ENCODE measurements at places on chromosomes 5 and 9.

DNA sequence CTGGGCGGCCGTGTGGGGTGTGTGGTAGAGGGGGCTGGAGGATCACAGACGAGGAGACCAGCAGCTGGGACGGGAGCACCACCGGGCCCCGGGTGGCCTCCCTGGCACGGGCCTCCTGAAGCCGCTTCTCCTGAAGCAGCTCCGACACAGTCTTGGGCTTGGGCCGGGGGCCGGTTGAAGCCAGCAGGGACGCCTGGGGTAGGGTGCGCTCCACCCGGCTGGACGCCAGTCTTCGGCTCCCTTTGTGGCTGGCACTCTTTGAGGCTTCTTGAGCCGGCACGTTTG is 5.5 kb upstream of the CARD9 start:
- no peak for DNase-seq

DNA sequence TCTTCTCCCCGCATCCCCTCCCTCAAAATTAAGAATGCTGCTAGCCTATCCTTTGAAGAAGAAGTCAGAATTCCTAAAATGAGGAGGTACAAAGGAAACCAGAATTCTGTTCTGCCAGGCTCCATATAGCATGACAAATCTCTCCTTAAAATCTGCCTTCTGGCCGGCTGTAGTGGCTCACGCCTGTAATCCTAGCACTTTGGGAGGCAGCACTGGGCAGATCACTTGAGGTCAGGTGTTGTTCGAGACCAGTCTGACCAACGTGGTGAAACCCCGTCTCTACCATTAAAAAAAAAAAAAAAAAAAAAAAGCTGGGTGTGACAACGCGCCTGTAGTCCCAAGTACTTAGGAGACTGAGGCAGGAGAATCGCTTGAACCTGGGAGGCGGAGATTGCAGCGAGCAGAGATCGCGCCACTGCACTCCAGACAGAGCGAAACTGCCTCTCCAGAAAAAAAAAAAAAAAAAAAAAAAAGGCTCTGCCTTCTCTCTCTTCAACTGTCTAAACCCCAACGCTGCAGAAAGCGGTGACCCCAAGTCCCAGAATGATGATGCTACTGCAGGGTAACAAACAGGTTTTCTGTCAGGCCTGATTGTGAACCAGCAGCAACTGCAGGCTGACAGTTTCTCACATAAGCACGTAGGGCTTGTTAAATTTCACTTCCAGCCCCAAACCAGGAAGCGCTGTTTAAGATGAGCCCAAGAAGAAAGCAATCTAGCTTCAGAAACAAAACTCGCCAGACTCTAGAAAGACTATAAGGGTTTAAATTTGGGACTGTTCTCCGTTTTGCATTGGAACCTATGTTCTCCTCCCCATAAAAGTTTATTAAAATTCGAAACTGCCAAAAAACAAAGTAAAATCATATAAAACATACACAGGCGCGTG is 963 bp upstream of the CAST start:
- DNase-seq, result no peak

DNA sequence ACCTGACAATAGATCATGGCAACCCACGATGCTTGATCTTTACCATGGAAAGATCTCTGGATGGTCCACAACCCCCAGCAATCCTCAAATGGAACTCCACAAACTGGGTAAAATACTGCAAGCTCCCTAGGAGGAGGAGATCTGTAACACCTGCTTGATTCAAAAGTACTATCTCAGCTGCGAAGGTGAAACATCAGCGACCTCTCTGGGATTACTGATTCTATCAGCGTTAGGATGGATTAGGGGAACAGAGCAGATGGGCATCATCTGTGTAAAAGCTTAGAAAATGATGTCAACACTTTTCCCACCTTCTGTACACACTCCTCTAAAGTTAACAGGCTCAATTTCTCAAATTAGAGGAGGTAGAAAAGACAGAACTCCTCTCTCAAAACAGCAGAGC is 31.5 kb upstream of the TRPC7 start:
- DNase-seq, result no peak

GRCh38 chr9:36037549-36038122 is 923 bp downstream of the RECK start:
- no peak for DNase-seq

GRCh38 chr5:131210151-131210510 is 39.4 kb downstream of the LYRM7 start:
- no peak for DNase-seq

GRCh38 chr5:72151169-72151568 is 43.9 kb downstream of the MAP1B start:
- no peak for DNase-seq

DNA sequence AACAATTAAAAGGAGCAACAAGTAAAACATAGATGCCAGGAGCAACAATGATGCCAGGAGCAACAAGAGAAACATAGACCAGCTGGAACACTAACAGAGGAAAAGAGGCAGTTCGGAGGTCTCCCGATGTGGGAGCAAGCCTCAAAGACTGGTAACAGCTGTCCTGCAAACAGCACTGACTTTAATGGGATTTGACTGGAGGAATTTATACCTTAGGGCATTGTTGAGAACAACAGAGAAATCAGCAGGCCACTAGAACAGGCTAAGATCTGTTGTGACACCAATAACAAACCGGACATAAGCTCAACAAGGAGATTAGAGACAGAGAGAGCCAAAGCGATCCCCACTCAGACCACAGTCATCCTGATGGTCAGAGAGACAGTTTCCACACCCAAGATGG is 11.8 kb upstream of the SYK start:
- DNase-seq, result no peak

DNA sequence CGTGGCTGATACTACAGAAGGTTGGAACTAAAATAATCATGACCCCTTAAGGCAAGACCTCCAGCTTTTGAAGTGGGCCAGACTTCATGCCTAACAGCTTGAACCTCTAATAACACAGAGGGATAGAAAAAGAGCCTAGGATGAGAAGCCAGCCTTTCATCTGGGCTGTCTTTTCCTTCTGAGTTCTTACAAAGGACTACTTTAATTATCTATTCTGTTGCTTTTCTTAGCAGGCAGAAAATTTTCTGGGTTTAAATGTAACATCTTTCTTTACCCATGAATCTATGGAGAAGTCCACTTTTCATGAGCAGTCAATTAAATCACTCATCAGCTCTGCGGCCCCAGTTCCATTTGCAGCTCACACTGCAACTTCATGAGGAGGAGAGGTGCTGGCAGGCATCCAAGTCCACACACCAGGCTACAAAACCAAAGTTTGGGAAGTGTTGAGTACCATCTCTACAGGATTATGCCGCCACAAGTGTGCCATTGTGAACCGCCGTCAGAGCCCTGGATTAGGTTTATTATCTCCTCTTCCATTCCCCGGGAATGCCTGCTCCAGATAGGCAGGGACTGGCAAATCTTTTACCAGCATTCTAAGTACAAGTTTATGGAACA is 192.0 kb downstream of the TLE4 start:
- DNase-seq, result no peak

- DNase-seq, result no peak
These were observed 36.8 kb downstream of the PTGES start for GRCh38 chr9:129716091-129716490.

DNA sequence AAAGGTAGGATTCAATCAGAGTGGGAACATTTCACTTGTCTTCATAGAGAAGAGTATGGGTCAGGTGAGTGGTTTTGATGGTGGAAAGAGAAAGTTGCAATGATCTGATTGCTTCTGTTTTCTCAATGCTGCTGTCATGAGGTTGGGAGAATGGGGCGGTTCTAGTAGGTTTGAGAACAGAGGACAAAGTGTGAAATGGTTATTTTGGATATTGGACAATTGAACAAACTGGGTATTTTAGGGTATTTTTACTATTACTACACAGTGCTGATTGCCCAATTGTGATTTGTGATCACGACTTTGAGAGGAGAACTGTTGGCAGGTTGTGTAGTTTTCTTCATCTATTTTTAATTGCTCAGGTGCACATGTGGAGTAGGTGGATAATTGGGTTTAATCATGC is 60.2 kb downstream of the COMMD10 start:
- no peak for DNase-seq

DNA sequence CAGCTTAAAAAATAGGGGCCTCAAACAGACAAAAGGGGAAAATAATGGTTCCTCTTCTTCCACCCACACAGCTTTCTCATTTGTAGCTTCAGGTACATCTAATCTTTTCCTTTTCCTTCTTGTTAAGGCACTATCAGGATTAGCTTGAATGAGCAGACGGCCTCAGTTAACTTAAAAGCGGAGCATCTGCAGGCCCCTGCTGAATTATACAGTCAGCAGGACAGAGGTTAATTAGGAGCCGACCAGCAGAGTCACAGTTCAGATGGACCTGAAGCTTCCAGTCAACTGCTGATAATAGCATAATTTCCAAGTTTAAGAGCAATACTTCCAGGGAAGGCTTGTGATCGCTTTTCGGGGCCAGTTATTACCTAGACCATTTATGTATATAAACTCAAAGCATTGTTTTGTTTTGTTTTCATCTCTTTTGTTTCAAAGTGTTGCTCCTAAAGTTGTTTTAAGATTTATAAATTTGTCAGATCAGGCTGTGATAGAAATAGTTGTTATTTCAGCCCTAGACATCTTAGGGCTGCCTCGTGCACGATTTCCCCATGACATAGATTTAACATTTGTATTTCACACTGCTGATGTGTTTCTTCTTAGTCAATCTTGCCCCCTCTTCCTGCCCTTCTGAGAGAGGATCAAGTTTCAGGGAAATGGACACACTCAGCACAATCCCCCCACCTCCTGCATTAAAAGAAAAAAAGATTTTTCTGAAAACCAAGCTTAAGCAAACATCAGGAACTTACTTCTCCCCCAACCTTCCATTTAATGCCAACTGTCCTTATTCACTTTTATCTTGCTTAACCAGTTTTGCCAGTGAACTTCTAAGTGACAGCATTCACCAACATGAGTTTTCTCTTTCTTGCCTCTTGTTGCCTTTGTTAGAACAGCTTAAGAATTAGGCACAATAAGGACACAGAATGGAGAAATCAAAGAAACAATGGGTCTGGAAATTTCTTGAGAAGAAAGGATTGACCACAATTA is 449.8 kb downstream of the ARHGEF28 start:
- no peak for DNase-seq

GRCh38 chr5:175824676-175825075 is 46.7 kb upstream of the CPLX2 start:
- no peak for DNase-seq

Measured in stimulated activated CD8-positive, alpha-beta memory T cell treated with anti-CD3 and anti-CD28 coated beads, Interleukin-15, amount 100 ng/mL, for 24 hours (primary cell).